ENCODE measurements at places on chromosomes 6 and 20.

DNA sequence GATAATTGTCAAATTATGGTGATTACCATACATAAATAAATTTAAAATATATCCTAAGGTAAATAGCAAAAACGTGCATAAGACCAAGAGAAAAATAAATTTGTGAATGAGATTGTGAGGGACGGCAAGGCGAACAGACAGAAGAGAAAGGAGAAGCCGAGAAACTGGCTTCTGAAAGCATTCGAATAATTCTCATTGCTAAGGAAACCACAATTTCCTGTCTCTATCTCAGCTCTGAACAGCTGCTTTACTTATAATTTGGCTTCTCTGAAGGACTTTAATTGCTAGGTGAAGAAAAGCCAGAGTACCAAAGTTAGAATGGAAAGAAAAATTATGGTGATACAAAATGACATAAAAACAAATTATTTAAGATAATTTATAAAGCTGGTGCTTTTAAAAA is 79.0 kb upstream of the RGS17 start:
- no peak for DNase-seq

GRCh38 chr6:21022343-21023107 is 488.3 kb downstream of the CDKAL1 start:
- DNase-seq, result no peak

DNA sequence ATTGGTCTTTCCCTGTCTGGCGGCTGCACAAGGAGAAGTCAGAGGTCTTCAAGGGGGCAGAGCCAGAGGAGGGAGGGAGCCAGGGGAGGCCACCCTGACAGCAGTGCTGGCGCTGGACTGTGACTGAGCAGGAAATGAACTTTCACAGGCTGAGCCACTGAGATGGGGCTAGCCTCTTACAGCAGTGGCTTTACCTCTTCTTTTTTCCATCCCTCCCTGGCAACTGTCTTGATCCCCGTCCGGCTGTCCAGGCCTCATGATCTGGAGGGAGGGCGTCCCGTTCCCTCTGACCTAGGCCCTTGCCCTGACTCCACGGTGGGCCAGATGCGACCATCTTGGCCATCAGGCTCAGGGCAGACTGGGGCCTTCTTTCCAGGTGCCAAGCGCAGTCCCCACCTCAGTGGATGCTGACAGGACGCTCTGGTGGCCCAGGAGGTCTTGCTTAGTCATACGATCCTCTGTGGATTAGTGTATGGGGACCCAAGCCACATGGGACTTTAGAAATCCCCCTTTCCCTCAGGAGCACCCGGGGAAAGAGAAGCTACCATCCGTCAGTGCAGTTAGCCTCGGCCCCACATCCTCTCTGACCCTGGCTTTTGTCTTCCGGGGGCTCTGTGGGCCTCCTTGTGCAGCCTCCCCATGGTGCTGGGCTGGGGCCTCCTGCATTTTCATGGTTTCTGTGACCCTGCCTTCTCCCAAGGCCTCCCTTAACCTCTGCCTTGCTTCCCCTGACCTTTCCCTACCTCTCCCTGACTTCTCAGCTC is 57.4 kb upstream of the CCDC167 start:
- DNase-seq, result no peak

DNA sequence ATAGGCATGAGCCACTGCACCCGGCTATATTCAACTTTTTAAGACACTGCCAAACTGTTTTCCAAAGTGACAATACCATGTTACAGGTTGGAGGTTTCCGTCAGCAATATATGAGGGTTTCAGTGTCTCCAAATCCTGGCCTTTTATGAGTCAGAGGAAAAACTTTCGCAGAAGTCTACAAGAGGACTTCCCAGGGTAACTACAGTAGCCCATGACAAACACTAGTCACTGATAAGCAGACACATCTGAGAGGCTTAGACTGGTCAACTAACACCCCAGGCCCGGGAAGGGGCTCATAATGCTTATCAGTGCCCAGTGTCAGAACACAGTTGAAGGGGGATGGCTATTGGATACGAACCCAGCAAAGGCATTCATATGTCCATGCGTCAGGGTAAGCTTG is 85.4 kb downstream of the SOX4 start:
- no peak for DNase-seq

DNA sequence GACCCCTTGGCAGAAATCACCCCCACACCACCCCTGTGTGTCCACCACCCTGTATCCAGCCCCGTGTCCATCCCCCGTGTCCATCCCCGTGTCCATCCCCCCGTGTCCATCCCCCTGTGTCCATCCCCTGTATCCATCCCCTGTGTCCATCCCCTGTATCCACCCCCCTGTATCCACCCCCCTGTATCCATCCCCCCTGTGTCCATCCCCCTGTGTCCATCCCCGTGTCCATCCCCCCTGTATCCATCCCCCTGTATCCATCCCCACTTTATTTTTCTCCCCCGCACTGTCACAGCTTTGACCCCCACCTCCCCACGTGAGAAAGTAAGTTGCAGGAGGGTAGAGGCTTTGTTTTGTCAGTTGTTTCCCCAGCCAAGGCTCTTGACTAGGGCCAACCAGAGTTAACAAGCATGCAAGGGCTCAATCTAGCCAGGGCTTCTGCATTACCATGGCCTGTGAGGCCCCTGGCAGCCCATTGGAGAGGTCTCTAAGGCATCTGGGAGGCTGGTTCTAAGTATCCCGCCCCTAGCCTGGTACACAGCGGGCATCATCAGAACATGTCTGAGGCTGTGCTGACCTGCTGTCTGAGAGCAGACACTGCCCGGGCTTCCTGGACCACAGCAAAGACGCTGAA is 18.1 kb upstream of the SIRPA start:
- no peak for DNase-seq

DNA sequence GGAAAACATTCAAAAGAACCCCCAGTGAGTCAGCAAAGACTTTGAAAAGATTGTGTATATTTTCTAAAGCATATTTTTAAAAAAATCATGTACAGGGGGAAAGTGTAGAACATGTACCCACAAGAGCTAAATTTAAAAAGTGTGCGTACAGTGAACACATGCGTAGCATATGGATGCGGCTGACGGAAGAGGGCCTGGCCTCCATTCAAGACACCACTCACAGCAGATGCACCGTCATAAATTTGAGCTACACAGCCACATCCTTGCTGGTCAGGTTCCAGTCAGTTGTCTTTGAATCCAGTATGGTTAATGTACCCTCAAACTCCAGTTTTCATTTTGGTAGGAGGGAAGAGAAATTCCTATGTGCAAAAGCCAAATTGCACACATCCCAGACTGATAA is 54.3 kb upstream of the SPACA1 start:
- DNase-seq, result no peak

DNA sequence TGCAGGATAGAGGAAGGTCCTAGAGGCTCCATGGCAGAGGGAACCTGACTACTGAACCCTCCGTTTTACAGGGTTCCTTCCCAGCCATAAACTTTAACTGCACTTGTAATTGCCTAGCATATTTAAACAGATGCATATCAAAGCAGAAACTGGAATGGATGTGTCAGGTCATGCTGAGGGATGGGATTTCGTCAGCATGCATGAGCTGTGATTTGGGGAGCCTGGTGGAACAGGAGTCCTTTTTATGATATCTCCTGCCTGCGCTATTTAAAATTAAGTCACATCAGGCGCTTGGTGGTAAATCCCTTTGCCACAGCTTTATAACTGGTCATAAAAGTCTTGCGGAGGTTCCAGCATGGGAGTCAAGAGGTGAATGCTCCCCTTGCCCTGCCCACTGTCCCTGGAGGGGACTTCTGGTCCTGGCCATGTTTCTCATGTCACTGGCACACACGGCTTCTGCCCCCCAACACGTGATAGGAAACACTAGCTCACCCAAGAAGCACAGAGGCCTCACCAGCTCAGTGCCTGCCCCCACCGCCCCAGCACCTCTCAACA is 26.0 kb upstream of the PCMTD2 start:
- DNase-seq, result no peak

DNA sequence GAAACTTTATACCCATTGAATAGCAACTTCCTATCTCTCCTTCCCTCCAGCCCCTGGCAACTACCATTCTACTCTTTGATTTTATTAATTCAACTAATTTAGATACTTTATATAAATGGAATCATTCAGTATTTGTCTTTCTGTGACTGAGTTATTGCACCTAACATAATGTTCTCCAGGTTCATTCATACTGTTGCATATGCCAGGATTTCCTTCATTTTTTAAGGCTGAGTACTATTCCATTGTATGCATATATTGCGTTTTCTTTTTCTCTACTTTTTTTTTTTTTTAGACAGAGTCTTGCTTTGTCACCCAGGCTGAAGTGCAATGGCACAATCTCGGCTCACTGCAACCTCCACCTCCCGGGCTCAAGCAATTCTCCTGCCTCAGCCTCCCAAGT is 49.5 kb upstream of the BEND6 start:
- DNase-seq, result no peak

GRCh38 chr6:118354641-118355040 is 193.5 kb upstream of the PLN start:
- DNase-seq, result no peak

- no peak for DNase-seq
Observed at GRCh38 chr6:47241742-47242482, 67.8 kb downstream of the TNFRSF21 start.

DNA sequence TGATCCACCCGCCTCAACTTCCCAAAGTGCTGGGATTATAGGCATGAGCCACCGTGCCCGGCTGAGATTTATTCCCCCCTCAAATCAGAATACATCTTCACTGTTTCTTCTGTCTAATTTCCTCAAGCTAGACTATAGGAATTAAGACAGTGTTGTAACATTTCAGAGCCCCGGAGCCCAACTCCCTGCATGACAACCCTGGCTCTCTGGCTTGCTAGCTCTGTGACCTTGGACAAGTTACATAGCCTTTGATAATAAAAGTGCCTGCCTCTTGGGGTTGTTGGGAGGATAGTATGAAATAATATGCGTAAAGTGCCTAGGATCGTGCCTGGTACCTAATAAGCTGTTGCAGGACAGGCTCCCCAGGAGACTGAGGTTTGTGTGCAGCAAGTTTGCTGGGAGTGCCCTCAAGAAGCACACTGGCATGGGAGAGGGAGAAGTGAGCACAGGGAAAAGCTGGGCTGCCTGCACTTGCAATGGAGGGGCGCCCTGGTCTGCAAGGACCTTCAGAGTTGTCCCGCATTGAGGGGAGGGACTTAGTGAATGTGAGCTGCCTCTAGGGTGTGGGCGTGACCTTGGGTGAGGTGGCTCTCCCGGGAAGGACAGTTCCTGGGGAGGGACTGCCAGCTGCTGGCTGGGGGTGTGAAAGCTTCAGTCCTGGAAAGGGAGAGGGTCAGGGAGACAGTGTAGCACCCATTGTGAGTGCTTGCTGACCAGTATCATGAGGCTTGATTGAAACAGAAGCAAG is 43.4 kb downstream of the TAF8 start:
- DNase-seq, result no peak

DNA sequence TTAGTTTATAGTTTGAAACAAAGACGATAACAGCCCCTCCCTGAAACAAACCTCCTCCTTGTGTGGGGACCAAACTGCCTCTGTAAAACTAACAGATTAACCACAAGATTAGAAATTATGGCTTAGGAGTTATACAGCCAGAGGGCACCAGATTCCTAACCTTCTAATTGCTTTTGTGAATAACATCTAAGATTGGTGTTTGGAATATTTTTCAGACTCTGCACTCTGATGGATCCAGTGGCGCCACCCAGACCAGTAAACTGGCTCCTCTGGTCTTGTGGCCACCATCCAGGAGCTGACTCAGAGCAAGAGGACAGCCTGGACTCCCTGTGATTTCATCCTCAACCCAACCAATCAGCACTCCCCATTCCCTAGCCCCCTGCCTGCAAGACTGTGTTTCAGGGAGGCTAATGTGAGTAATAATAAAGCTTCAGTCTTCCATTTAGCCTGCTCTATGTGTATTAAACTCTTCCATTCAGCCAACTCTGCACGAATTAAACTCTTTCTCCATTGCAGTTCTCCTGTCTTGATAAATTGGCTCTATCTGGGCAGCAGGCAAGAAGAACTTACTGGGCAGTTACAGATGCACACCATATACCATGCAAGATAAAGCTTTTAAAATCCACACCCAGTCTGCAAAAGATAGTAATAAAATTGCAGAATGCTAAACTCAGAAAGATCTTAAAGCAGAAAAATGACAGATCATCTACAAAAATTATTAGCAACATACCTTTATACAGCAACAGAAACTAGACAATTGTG is 58.5 kb upstream of the SLC22A16 start:
- DNase-seq, result no peak

DNA sequence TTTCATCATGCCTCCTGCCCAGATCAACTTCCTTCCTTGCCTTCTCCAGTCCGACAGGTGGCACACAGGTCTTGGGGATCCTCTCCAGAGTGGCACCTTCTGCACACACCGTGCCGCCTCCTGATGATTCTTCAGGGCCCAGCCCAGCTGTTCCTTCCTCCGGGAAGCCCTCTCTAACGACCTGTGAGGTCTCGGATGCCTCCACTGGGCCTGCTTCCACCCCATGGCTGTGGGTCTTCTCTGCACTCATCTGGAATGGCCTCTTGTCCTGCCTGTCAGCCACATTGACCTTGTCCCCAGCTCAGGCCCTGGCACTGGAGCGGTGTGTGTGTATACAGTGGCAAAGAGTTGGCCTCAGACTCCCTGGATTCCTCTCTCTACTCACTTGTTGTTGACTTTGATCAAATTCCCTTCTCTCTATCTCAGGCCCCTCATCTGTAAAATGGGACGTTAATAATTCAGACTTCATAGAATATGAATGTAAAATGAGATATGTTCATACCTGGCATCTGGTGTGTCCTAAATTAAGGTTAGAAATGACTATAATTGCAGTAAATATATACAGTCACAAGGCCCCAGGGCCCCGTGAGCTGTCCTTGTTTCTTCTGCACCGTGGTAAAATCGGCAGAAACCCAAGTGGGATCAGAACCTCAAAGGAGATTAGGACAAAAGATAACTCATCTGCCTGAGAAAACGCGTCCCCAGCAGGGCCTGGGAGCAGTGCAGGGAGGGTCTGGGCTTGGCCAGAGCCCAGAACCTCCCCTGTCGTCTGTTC is 1.5 kb downstream of the FAM210B start:
- DNase-seq, result no peak

GRCh38 chr6:148164645-148165044 is 178.0 kb upstream of the SASH1 start:
- DNase-seq, result no peak

DNA sequence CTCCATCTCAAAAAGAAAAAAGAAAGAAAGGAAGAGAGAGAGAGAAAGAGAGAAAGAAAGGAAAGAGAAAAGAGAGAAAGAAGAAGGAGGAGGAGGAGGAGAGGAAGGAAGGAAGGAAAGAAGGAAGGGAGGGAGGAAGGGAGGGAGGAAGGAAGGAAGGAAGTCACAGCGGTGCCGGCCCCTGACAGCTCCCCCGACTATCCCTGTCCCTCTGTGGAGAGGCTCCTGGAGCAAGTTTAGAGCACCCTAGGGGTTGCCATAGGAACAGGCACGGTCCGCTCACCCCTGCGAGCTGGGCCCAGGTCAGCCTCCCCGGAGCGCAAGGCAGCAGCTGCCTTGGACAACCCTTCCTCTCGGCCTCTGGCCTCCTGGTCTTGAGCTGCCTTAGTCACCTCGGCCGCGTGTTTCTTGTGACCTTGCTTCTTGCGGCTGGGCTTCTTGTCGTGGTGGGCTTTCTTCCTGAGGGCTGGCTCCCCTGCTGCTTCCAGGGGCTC is 6.8 kb downstream of the BNIP5 start:
- DNase-seq, result no peak

DNA sequence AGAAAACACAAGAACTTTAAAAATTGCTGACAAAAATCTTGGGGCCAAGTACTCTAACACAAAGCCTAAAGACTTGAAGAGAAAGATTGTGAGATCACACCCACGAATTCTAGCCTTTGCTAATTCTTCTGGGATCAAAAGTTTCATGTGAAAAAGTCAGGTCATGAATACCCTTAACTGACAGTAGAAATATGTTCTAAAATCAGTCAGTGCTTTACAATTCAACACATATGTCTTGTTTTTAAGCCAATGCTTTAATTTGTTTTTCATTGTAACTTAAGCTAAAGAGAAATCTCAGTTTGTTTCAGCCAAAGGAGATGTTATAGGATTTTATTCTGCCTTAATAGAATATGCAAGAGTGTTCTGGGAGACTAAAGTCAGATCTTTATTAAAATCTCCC is 78.2 kb upstream of the PLEKHG1 start:
- no peak for DNase-seq
